ENCODE measurements at places on chromosomes 7 and 10. TPM values are rescaled to one million over a fixed set of nuclear protein-coding genes. Genes with fewer than 3 reads are reported as not detected.

DNA sequence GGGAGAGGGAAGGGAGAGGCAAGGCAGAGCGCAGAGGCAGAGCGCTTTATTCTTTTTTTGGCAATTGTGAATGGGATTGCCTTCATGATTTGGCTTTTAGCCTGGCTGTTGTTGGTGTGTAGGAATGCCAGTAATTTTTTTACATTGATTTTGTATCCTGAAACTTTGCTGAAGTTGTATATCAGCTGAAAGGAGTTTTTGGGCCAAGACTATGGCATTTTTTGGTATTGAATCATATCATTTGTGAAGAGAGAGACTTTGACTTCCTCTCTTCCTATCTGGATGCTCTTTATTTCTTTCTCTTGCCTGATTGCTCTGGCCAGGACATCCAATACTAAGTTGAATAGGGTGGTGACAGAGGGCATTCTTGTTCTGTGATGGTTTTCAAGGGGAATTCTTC, 291.3 kb downstream of the REEP3 start:
- no peak for DNase-seq

- no peak for DNase-seq
Measured at GRCh38 chr10:59607970-59608369, 101.7 kb downstream of the SLC16A9 start.

DNA sequence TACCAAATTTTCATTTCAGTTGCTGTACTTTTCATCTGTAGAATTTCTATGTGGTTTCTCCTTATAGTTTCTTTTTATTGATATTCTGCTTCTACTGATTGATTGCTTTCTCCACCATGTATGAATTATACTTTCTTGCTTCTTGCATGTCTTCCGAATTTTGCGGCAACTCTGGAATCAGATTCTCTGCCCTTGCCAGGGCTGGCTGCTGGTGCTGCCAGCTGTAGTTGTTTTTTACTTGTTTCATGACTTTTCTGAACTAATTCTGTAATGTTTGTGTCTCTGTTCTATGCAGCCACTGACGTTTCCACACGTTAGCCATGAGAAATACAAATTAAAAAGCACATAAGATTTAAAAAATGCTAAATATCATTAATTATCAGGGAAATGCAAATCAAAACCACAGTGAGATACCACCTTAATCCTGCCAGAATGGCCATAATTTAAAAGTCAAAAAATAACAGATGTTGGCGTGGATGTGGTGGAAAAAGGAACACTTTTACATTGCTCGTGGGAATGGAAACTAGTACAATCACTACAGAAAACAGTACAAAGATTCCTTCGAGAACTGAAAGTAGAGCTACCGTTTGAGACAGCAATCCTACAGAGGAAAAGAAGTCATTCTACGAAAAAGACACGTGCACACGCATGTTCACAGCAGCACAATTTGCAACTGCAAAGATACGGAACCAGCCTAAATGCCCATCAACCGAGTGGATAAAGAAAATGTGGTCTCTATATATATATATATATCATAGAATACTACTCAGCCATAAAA, 51.5 kb downstream of the MAD1L1 start:
- DNase-seq = no peak

GRCh38 chr10:61791216-61791615, 110.3 kb upstream of the ARID5B start:
- DNase-seq = no peak

DNA sequence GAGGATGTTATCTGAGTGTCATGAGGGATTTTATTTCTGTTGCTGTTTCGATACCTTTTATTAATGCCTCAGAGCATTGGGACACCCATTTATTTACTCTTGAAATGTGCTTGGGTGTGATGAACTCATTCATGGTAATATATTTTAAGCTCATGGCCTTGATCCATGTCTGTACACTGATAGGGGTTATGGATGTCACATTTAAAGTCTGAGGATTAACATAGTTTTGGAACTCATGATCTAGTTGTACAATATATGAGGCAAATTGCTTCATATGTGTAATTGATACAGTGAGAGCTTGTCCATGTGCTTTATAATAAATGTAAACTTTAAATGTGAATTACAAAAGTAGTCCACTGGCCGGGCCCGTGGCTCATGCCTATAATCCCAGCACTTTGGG, 23.0 kb upstream of the ZRANB1 start:
- DNase-seq = no peak

DNA sequence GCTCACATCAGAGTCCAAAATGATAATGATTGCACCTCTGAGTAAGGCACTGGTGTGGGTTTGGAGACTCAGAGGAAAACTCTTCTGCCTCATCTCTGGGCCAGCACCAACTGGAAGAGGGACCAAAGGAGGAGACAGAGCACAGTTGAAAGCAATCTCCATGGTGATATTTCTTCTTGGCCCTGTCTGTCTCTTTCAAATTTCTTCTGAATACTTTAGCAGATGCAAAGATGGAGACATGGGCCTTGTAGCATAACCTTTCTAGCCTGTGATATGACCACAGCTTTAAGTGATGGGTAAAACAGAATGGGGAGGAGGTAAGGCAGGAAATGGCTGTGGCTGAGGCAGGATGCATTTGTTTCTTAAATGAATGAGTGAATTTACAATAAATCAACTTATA, 12.2 kb upstream of the GIMAP7 start:
- DNase-seq = no peak

DNA sequence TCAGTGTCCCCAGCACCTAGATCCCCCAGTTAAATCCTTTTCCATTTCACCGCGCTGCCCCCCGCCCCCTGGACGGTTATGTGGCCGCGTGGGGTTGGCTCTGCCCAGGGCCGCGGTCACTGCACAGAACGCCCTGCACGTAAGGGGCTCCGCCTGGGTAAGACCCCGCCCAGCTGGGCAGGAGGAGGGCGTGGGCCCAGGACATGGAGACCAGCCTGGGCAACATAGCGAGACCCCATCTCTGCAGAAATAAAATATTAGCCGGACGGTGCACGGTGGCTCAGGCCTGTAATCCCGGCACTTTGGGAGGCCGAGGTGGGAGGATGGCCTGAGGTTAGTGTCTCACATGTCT, 650 bp upstream of the ZFAND2A start:
- DNase-seq = no peak

DNA sequence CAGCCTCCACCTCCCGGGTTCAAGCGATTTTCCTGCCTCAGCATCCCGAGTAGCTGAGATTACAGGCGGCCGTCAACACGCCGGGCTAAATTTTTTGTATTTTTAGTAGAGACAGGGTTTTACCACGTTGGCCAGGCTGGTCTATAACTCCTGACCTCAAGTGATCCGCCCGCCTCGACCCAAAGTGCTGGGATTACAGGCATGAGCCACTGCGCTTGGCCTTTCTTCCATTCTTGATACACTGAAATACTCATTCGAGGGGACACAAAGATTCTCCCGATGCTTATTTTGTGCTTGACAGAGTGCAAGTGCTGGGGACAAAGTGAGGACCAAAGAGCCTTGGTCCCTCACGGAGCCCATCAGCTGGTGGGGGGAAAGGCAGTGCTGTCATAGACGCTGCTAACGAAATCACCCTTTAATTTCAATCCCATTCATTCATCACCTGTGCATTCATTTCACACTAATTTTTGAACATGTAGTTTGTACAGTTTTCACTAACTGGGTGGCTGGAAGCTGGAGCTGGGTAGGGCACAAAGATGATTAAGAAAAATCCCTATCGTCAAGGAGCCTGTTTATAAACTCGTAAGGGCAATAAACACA, 621 bp upstream of the FAM133B start:
- DNase-seq = no peak

DNA sequence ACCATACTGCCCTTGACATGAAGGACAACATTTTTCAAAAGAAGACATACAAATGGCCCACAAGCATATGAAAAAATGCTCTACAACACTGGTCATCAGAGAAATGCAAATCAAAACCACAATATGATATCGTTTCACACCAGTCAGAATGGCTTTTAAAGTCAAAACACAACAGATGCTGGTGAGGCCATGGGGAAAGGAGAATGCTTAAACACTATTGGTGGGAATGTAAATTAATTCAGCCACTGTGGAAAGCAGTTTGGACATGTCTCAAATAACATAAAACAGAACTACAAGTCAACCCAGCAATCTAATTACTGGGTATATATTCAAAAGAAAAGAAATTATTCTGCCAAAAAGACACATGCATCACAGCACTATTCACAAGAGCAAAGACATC, 4.2 kb upstream of the NT5C3A start:
- no peak for DNase-seq

GRCh38 chr7:43926798-43927123, 525 bp downstream of the UBE2D4 start:
- DNase-seq = no peak

DNA sequence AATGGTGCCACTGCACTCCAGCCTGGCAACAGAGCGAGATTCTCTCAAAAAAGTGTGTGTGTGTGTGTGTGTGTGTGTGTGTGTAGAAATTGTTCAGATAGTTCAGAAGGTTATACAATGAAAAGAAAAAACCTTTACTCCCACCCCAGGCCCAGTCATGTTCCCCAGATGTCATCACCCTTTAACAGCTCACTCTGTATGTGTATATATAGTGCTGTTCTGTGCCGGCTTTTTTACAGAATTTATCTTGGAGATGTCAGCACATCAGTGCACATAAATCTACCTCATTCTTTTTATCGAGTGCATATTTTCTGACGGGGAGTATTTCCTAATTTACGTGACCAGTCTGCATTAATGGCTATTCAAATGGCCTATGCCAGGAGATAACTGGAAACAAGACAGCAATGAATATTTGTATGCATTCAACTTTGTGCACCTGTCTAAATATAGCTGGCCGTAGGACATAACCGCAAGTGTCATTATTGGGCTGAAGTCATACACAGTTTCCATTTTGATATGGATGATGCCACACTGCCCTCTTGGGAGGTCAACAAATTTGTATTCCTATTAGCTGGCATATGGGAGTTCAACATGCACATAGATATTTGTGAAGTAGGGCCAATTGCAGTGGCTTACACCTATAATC, 11.7 kb downstream of the NIPSNAP2 start:
- DNase-seq = no peak

DNA sequence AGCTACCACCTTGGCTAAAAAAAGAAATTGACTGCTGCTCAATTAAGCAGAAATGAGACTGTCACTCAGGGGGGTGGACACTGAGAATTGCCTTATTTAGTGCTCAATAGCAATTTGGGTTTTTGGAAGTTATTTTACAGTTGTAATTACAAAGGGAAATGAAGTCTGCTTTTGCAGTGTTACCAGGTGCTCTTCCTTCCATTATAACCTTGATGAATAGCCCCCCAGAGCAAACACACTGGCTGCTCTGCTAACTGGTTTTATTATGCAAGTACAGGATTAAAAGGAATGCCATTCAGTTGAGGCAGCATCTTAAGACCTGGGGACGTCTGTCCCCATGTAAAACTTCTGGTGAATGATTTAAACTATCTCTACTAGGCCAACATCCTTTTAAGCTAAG, 191.0 kb downstream of the EVX1 start:
- DNase-seq = no peak

DNA sequence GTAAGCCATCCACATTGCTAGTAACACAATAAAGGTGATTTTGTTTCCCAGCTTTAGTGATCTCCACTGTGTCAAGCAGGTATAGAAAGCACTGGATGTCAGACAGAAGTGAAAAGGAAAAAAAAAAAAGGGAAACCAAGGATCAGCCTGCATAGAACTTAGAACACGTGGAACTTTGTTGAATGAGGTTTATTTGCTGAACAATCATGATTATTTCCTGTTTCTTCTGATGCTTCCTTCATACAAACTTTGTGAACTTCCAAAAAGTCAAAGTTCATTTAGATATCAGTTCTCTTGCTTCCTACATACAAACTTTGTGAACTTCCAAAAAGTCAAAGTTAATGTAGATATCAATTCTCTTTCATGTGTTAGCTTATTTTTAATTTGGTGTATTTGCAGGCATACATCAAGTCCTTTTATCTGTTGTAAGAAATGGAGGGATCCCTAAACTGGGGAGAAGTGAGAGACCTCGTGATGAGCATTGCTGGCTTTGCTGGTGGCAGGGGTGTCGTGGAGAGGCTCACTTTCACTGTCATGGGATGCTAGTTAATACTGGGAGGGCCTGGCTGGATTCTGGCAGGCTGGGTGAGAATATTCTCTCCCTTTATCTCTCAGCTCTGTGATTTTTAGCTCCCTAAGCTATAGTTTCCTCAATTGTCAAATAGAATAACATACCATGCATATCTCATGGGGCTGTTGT, 298.4 kb downstream of the INHBA start:
- no peak for DNase-seq

GRCh38 chr10:86003201-86003621, 363.4 kb downstream of the GRID1 start:
- no peak for DNase-seq

GRCh38 chr10:43644252-43644651, 4.4 kb downstream of the ZNF32 start:
- DNase-seq = no peak

DNA sequence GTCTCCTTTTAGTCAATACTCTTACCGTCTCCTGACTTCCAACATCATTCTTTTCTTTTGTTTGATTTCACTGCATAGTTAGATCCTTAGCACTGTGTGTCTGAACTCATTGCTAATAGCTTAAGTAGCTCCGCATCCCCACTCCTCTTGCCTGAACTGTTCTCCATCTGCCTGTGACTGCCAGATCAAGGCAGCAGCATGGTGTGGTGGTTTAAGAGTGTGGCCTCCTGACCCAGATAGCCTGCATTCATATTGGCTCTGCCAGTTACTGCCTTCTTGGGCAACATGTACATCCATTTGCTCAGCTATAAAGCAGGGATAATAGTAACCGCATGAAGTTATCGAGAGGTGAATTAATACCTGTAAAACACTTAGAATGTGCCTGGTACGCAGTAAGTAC, 50.8 kb downstream of the SUFU start:
- DNase-seq = no peak

GRCh38 chr7:54189330-54189729, 352.8 kb upstream of the VSTM2A start:
- DNase-seq = no peak

- DNase-seq = no peak
Measured at GRCh38 chr7:19560111-19560883, 148.5 kb downstream of the POLR1F start.

DNA sequence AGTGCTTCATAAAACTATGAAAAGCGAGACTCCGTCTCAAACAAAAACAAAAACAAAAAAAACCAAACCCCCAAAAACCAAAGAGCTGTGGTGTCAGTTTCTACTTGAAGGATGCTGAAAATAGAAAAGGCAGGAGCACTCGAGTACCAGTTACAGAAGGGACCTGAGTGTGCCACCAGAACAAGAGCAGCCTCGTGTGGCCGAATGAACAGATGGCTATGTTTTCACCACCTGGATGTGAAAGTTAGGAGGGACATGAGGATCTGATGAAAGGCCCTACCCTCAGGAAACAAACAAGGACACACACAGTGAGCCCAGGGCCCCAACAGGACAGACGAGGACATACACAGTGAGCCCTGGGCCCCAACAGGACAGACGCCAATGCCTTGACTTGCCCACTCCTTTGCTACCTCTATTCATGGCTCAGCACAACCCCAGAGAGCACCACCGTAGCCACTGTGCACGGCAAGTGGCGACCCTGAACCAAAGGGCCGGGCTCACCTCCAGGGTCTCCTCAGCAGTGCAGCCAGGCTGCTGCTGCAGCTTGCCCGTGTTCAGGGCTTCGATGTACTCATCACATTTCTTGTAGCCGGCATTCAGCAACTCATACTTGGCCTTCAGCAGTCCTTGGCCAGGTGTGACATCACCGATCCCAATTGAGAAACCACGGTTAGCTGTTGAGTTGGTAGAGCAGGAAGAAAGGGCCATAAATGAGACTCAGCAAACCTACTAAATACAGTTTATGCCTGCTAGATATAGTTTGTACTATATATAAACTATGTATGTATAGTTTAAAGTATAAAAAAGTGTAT, 24.9 kb downstream of the POLR3A start:
- no peak for DNase-seq

Gene CHRM2
- total RNA-seq = 0.68 TPM

Gene BHLHA15
- total RNA-seq = 3.6 TPM

Gene IFIT2
- total RNA-seq = 12.1 TPM

Gene EPC1
- 109 TPM for total RNA-seq

Gene UNCX
- not detected for total RNA-seq

Gene EN2
- total RNA-seq = 0.06 TPM
